ENCODE measurements at places on chromosomes 7 and 10.

- peak; percentile 84 for DNase-seq
These were observed 534 bp downstream of the UBE3C start for GRCh38 chr7:157139111-157139809.

DNA sequence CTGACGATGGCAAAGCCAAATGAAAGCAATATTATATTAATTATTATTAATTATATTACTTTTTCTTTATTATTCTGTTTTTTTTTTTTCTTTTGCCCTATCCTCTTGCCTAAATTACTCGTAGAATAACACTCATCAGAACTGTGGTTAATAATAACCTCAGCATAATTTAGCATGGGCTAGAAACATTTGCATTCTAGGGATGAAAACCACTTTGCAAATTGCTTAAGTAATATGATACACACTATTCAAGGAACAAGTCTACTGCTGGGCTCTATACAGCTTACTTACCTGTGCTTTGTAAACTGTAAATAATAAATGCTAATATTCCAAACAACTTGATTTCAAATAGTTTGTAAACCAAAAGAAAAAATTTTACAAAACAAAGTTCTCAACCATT, 375.8 kb downstream of the HGF start:
- no peak for DNase-seq

- DNase-seq: no peak
These were observed 43.0 kb downstream of the PLCE1 start for GRCh38 chr10:94036766-94037033.

DNA sequence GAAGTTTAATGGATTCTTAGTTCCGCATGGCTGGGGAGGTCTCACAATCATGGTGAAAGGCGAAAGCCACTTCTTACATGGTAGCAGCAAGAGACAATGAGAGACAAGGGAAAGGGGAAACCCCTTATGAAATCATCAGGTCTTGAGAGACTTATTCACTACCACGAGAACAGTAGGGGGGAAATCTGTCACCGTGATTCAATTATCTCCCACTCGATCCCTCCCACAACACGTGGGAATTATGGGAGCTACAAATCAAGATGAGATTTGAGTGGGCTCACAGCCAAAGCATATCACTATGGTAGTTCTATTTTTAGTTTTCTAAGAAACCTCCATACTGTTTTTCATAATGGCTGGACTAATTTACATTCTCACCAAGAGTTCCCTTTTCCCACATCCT, 36.7 kb downstream of the SPAM1 start:
- no peak for DNase-seq

GRCh38 chr7:106548491-106548890, 112.5 kb downstream of the CCDC71L start:
- no peak for DNase-seq
